ENCODE measurements at places on chromosomes 1 and 21.

GRCh38 chr1:183983371-183984105 lies 54.0 kb downstream of the COLGALT2 start:
- DNase-seq, result no peak

DNA sequence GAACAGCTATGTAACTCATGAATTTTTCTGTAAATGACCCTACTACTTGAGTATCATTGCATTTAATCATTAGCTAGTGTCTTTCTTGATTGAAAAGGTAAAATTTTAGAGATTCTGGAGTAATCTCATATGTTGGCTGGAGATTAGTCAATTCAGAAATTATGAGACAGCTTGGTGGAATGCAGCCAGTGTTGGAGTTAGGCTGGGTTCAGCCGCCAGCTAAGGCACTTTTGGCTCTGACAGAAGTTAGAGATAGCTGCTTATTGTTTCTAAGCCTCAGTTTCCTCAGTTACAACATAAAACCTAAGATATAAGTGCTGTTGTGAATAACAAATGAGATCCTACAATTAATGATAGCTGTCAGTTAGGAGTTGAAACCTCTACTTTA lies 49.4 kb downstream of the TBCE start:
- no peak for DNase-seq

DNA sequence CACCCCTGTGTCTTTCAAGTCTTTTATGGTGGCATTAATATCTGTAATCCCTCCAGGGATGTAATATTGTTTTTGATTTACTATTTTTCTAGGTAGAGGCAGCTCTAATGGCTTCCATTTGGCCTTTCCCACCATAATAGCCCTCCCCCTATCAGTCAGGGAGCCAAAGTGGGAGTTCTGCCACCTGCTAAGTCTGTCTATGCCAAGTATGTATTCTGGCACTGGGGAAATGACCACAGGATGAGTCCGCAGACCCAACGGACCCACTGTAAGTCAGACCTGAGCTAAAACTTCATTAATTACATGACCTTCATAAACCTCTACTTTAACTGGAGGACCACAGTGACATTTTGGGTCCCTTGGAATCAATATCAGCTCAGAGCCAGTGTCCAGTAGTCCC lies 77.1 kb downstream of the GBP6 start:
- no peak for DNase-seq

DNA sequence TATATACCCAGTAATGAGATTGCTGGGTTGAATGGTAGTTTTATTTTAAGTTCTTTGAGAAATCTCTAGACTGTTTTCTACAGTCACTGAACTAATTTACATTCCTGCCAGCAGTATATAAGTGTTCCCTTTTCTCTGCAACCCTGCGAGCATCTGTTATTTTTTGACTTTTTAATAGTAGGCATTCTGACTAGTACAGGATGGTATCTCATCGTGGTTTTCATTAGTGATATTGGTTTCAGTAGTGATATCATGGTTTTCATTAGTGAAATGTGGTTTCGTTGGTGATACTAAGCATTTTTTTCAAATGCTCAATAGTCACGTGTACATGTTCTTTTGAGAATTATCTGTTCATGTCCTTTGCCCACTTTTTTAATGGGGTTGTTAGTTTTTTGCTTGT lies 316.8 kb downstream of the PTBP2 start:
- no peak for DNase-seq

- no peak for DNase-seq
These were observed 4.7 kb downstream of the PGBD5 start for GRCh38 chr1:230421481-230421880.

DNA sequence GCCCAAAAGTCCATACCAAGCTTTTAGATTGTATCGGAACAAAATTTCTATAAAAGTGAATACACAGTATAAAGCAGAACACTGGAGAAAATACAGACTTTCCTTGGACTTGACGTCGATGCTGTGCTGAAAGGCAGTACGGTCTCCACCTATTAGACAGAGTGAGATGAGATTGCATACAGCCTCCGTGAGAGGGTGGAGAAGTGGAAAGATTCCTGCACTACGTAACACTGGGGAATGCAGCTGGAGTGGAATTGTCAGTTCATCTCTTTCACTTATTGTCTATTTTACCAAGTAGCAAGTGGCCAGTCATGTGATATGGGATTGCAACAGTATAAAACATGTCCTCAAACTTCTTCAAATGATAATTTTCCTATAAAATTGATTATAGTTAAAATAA lies 209.5 kb downstream of the ZP4 start:
- DNase-seq, result no peak

DNA sequence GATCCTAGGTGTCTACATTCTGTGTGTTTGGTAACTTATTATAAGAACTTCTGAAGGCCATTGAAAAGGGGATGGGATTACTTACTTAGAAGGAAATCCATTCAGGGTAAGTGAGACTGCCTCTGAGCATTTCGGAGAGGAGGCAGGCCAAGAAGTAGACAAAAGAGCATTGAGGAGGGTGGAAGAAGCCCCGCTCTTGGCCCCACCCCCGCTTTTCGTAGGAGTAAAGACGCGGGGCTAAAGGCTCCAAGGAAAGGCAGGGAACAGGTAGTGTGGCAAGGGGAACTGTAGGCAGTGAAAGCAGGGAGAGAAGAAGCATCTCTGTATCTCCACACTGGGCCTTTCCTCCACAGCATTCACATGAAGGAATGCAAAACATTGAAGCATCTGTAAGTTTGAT lies 51.8 kb upstream of the GRIK1 start:
- no peak for DNase-seq

GRCh38 chr1:38114241-38115026 lies 67.8 kb upstream of the POU3F1 start:
- no peak for DNase-seq

DNA sequence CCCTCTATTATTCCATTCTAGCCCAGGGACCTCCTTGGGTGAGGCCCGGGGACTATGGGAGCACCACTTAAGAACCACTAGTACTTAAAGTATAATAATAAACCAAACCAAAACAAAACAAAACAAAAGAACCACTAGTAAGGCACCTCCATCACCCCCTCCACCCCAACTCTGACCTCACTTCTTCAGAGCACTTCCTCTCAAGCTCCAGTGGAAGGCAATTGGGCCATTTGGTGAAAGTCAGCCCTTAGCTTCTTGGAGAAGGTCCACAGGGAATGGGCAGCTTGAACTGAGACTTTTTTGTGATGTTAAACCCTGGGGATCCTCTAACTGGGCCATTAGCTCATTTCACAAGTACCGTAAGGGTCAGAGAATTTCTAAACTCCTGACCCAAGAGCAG lies 237.3 kb downstream of the RHOU start:
- DNase-seq, result no peak

DNA sequence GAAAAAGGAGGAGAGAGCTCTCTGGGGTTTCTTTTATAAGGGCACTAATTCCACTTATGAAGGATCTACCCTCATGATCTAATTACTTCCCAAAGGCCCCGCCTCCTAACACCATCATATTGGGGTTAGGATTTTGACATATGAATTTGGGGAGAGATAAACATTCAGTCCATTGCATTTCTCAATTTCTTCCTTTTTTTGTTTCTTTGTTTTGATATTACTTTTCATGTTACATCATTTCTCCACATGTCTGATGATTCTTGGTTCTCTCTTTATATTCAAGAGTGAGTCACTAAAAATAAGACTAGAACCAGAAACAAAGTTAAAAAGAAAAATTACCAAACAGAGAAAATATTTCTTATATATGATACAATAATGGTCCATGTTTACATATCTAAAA lies 63.2 kb upstream of the DUSP10 start:
- DNase-seq, result no peak

DNA sequence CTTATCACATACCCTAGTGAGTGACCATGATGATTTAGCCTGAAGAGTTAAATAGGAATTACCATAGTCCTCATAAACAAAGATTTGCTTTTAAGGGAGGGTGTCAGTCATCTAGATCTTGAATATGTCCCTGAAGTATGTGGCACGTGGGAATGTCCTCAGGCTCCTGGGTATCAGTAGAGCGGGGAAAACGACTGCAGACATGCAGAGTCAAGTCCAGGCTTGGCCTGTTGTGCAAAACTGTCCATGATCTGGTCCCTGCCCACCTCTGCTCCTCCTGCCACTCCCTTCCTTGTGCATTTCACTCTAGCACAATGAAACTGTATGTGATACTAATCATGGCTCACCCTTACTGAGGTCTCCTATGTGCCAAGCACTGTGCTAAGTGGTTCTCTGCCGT lies 12.9 kb downstream of the MOV10 start:
- no peak for DNase-seq

GRCh38 chr1:184214128-184214527 lies 162.6 kb downstream of the TSEN15 start:
- DNase-seq, result no peak

DNA sequence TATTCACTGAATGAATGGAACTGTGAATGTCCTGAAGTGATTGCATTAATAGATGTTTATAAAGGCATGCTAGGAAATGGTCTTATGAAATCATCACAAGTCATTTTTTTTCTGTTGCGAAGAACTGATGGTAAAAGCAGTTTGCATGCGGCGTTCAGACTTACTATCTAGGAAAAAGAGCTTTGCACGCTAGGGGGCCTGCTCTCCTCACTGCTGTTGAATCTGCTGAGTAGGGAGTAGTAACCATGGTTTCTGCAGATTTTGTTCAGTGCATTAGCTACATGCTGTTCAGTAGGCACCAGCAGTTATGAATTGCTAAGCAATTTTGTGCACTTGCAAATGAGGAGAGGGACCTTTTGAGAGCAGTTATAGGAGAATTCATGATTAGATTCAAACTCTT lies 57.9 kb downstream of the CENPF start:
- peak; percentile 70 for DNase-seq
